ENCODE measurements at places on chromosomes 1 and 21.

DNA sequence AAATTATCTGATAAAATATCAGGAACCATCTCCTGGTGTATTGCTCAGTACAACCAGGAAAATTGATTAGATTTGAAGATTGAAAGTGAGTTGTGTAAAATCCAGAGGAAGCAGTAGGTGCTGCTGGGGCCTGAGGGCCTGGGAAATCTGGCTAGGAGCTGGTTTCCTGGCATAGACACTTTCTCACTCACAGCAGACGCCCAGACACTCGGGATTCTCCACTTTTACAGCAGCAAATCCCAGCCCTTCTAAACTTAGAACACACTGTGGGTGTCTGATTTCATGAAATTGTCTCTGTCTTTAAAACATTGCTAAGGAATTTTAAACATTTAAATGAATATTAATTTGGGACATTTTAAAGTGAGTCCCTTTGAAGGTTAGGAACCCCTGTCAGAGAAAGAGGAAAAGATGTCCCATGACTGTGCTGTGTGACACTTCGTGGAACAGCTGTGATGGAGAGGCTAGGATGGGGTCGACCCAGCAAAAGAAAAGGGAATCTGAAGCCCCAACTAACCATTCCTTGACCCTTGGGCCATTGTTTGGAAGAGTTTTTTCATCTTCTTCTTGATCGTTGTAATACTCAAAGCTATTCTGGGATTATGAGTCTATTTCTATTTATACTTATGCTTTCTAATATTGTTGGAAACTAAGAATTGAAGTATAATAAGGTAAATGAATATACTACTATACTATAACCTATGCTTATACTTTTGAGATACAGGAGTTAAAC, 49.0 kb upstream of the VAMP3 start:
- no peak for DNase-seq

- DNase-seq: no peak
Observed at GRCh38 chr1:202105571-202106339, 17.0 kb upstream of the GPR37L1 start.

DNA sequence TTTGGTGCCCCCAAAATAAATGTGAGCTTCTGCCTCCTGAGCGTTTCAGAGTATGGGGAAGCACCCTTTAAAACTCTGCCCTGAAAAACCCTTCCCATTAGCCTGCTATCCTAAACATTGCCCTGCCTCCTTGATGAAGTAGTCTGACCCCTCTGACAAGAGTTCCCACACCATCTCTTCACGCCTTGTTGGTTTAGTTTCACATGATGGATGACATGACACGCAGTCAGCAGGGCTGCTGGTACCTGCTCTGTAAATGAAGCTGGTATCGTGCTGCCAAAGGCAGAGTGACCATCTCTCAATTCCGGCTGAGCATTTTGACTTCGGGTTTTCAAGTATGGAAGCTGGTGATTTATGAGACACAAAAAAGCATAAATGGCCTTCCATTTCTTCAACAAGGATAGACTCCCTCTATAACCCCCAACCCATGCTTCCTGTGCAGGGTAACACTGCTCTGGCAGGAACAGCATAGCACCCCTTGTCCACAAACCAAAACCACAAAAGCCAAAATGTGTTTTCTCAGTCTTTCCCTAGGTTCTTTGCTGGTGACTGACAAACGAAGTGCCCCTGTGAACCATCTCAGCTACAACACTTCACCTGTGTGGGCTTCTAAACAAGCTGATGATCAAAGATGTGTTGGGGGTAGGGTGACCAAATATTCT, 444.6 kb downstream of the NUF2 start:
- DNase-seq: no peak

- no peak for DNase-seq
Observed at GRCh38 chr1:204882479-204882878, 11.8 kb downstream of the NFASC start.

DNA sequence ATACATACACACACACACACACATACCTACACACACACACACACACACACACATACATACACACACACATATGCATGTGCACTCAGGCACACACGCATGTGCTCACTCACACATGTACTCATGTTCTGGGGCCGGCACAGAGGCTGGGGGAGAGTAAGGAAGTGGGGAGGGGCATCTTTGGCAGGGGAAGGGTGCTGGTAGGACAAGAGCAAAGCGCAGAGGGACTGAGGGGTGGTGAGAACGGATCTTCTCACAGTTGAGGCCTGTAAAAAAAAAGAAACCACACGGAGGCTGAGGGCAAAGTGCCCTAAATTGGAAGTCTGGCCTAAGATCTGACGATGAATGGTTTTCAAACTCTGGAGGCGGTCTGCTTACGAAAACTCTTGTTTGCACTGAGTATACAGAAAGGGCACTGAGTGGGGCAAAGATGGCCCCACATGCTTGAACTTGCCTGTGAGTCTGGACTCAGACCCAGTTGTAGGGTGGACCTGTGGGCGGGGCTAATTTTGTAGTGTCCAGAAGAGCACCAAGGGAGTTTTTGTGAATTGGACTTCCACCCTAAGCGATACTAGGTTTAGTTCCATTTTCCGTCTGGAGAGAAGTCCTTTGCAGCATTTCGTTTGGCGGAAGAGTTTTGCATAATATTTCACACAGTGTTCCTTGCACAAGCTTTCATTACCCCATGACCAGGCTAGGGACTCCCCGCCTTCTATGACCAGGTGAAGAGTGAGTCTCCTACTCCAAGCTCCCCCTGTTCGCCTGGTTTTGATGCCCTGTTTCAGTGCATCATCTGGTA, 79.3 kb upstream of the LYST start:
- DNase-seq: no peak

DNA sequence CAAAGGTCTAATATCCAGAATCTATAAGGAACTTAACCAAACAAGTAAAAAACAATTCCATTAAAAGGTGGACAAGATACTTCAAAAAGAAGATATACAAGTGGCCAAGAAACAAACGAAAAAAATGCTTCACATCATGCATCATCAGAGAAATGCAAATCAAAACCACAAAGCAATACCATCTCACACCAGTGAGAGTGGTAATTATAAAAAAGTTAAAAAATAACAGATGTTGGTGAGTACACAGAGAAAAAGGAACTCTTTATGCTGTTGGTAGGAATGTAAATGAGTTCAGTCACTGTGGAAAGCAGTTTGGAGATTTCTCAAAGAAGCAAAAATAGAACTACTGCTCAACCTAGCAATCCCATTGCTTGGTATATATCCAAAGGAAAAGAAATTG, 218.6 kb downstream of the SLC44A5 start:
- no peak for DNase-seq

GRCh38 chr1:67040405-67040804, 13.5 kb downstream of the SLC35D1 start:
- no peak for DNase-seq

All from hematopoietic multipotent progenitor cell (in vitro differentiated cells).